ENCODE measurements at places on chromosomes 13 and 19.

- DNase-seq: no peak
Observed at GRCh38 chr19:28972058-28972852, 240.7 kb downstream of the UQCRFS1 start.

DNA sequence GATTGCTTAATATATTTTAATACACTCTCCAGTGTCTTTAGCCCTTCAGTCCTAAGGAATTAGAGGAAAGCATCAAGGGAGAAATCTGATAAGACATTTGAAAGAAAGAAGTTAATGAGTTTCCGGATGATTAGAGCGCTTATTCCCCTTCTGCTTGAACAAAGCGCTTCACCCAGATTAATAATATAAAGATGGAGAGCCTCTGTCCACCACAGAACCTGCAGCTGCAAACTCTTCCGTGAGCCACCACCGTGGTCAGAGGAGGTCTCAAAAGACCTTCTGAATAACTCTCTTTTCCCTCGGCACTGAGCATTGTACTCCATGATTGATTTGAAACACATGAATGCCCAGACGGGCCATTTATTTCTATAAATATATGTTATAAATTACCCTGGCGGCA is 14.2 kb upstream of the TUBGCP3 start:
- no peak for DNase-seq

- DNase-seq: no peak
Observed at GRCh38 chr19:17402982-17403855, 2.2 kb downstream of the BST2 start.

DNA sequence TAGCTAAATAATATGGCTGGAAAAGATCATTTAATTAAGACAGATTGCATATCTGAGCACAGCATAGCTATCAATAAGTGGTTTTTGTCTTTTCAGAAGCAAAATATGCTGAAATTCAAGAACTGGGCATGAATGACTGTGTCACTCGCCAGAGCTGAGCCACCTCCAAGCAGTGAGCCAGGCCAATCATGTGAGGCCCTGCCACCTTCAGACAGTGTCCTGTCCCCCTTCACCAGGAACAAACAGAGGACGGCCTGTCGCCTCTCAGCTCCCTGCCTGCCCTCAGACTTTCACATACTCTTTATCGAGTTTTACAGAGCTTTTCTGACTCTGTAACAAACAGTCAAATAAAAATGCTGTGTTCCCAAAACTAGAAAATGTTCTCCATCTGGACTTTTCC is 171.0 kb upstream of the TSC22D1 start:
- DNase-seq: no peak

- DNase-seq: no peak
Observed at GRCh38 chr19:50520822-50521465, 7.2 kb upstream of the ASPDH start.

GRCh38 chr19:8702350-8702749 is 3.8 kb upstream of the ACTL9 start:
- no peak for DNase-seq

DNA sequence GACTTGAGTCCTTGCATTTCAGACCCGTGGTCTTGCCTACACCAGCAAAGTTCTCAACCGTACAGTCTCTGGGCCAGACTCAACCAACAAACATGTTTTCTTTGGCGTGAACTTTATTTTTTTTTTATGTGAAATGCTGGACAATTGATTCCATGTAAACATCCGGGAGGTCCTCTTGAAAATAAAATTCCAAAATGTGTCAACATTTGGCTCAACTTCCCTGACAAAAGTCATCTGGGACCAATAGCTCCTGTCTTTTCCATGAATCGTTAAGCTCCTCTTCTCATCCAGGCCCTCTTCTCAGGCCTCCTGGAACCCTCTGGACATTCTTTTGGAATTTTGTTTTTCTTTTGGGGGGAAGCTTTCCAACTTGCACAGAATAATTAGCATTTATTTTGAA is 2.7 kb downstream of the ALDH16A1 start:
- DNase-seq: no peak

DNA sequence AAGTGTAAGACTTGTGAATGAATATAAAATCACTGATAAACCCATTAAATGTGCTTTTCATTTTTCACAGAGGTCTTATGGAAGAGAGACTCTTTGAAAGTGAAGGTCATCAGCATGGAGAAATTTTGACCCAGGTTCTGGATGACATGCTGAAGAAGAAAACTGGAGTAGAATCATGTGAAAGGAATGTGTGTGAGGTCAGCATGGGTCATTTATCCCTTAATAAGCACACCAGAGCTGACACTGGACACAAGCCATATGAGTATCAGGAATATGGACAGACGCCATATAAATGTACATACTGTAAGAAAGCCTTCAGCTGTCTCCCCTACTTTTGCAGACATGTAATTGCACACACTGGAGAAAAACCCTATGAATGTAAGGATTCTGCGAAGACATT is 29.0 kb downstream of the ZNF20 start:
- no peak for DNase-seq

GRCh38 chr13:74682746-74683145 is 548.5 kb upstream of the KLF12 start:
- DNase-seq: no peak

- DNase-seq: no peak
Observed at GRCh38 chr19:33300894-33301143, 1.5 kb downstream of the CEBPA start.

DNA sequence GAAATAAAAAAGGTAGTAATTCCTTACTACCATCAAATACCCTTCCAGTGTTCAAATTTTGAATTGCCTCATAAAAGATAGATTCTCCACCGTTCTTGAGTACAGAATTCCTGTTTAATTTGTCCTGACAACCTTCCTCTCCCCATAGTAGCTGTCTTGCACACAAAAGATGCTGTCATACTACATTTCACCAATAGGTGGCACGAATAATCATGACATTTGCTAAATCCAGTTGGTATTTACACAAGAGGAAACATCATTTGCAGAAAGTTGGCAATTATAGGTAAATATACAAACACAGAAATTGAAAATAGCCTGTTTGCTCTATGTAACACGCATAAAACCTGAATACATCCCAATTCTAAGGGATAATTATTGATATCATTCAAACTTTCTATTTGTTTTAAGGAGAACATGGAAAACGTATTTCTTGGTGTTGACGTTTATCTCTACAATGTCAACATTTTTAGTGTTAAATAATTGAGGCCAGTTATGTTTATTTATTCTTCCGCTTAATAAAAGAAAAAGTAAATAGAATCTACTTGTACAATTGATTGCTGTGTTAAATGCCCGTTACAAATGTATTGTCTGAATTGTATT is 58.3 kb upstream of the CLDN10 start:
- DNase-seq: no peak

DNA sequence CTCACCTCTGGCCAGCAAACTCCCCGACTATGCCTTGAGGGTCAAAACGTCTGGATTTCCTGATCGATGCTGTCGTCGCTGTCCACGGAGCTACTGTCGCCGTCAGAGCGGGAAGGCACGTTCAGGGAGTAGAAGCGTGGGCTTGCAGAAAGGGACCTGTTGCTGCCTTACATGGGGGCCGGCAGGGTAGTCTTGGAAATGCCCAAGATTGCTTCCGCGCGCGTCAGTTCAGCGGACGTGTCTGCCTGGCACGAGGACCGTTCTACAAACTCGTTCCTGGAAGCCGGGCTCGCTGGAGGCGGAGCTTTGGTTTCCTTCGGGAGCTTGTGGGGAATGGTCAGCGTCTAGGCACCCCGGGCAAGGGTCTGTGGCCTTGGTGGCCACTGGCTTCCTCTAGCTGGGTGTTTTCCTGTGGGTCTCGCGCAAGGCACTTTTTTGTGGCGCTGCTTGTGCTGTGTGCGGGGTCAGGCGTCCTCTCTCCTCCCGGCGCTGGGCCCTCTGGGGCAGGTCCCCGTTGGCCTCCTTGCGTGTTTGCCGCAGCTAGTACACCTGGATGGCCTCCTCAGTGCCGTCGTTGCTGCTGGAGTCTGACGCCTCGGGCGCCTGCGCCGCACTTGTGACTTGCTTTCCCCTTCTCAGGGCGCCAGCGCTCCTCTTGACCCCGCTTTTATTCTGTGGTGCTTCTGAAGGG is 15.4 kb downstream of the RB1 start:
- no peak for DNase-seq

GRCh38 chr13:96553796-96554195 is 440.5 kb downstream of the OXGR1 start:
- no peak for DNase-seq

DNA sequence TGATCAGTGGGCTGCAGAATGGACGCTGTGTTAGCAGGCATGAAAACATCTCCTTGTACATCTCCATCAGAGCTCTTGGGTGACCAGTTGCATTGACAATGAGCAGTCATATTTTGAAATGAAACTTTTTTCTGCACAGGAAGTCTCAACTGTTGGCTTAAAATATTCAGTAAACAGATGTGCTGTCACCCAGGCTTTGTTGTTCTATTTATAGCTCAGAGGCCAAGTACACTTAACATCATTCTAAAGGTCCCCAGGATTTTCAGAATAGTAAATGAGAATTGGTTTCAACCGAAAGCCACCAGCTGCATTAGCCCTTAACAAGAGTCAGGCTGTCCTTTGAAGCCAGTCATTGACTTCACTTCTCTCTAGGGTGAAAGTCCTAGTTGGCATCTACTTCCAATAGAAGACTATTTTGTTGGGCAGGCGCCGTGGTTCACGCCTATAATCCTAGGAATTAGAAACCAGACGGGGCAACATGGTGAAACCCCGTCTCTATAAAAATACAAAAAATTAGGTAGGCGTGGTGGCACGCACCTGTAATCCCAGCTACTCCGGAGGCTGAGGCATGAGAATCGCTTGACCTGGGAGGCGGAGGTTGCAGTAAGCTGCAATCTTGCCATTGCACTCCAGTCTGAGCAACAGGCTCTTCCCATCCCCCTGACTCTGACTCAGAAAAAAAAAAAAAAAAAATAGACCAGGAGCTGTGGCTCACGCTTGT is 7.9 kb upstream of the PDE4A start:
- DNase-seq: no peak

DNA sequence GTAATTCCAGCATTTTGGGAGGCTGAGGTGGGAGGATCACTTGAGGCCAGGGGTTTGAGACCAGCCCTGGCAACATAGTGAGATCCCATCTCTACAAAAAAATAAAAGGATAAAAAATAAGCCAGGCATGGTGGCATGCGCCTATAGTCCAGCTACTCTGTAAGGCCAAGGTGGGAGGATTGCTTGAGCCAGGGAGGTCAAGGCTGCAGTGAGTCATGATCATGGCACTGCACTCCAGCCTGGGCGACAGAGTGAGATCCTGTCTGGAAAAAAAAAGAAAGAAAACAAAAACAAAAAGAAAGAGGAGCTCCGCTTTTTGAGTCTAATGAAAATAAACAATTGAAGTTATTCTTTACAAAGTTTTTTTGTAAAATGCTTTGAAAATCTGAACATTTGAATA is 326.2 kb downstream of the GPC5 start:
- no peak for DNase-seq

DNA sequence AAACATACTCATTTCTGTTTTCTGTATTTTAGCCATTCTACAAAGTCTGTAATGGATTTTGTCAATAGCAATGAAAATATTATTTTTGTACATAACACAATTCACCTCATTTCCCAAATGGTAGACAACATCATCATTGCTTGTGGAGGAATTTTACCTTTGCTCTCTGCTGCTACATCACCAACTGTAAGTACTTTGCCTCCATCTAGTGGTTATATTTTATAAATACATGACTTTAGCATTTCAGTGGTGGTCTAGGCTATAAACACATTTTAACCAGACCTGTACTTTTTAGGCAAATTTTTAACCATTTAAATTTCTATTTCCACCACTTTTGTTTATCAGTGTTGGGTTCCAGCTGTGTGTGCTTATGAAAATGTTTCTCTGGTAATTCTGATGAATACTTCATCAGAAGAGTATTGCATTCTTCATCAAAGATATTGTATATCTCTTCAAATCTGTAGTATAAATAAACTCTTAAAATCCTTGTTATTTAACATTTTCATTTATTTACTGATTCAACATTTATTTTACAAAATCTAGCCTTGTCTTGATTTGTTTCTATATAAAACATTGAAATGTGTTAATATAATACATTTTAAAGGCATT is 222.4 kb downstream of the NBEA start:
- DNase-seq: no peak

GRCh38 chr19:20333508-20333907 is 166.5 kb downstream of the ZNF486 start:
- DNase-seq: no peak

GRCh38 chr13:106078191-106078590 is 457.3 kb downstream of the EFNB2 start:
- DNase-seq: no peak

DNA sequence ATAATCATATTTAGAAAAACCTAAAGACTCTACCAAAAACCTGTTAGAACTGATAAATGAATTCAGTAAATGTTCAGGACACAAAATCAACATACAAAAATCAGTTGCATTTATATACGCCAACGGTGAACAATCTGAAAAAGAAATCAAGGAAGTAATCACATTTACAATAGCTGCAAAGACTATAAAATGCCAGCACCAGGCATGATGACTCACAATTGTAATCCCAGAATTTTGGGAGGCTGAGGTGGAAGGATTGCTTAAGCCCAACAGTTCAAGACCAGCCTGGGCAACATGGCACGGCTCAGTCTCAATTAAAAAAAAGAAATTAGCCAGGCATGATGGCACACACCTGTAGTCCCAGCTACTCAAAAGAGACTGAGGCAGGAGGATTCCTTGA is 7.0 kb downstream of the ZNF562 start:
- no peak for DNase-seq

DNA sequence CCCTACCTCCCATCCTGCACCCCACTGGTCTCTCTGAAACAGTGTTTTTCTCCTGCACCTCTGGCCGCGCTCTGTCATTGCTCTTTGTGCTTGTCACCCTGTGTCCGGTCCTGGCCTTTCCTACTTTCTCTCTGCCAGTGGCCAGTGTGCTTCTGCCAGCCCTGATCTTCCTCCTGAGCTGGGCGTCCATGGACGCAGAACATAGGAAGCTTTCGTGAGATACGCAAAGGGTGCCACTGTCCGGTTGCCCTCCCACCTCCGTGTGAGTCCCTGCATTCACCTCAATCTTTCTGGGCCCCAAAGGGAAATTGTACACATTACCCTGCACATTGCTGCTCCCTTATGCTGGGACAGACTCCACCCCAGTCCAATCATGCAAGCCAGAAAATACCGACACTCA is 105.7 kb upstream of the SOX1 start:
- no peak for DNase-seq

DNA sequence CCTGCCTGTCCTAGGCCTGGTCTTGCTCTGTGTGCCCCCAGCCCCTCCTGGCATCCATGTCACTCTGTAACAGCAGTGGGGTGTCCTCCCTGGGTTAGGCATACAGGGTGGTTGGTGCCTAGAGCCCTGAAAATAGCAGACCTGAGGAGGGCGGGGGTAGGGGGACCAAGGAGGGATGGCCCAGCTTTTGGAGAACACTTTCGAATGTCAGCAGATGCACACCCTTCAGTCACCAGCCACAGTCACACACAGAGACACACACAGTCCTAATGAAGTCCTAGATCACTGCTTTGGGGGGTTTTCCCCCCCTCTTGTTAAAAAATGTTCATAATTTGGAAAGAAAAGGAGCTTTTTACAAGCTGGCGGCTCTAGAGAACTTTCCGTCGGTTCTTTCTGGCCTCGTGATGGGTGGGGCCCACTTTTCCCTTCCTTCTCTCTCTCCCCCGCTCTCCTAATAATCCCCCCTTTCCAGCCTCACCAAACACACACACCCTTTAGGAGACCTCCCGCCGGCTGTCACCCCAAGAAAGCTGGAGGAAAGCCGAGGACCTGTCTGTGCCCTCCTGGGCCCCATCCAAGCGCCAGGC is 47.9 kb downstream of the LYL1 start:
- no peak for DNase-seq

GRCh38 chr13:95262837-95263384 is 38.3 kb downstream of the ABCC4 start:
- no peak for DNase-seq

All from GOT3 (cell line).